ENCODE measurements at places on chromosomes 2 and 18. TPM values are rescaled to one million over a fixed set of nuclear protein-coding genes. Genes with fewer than 3 reads are reported as not detected.
A peak's percentile ranks its signal among the peaks of the same experiment; 100 is the strongest.

- DNase-seq: peak; percentile 22
- no peak overlapping the region for H3K4me3 ChIP-seq
- H3K36me3 ChIP-seq: no peaks in the 10 kb centered on the region
- no peak overlapping the region for H3K27ac ChIP-seq
- H3K4me1 ChIP-seq: no peaks in the 10 kb centered on the region
Observed at GRCh38 chr2:198374375-198375082, 570.1 kb downstream of the PLCL1 start.

GRCh38 chr2:106536490-106536889 is 49.3 kb downstream of the CD8B2 start:
- no peaks in the 10 kb centered on the region for H3K27me3 ChIP-seq
- no peak overlapping the region for H3K27ac ChIP-seq
- H3K36me3 ChIP-seq: no peaks in the 10 kb centered on the region

DNA sequence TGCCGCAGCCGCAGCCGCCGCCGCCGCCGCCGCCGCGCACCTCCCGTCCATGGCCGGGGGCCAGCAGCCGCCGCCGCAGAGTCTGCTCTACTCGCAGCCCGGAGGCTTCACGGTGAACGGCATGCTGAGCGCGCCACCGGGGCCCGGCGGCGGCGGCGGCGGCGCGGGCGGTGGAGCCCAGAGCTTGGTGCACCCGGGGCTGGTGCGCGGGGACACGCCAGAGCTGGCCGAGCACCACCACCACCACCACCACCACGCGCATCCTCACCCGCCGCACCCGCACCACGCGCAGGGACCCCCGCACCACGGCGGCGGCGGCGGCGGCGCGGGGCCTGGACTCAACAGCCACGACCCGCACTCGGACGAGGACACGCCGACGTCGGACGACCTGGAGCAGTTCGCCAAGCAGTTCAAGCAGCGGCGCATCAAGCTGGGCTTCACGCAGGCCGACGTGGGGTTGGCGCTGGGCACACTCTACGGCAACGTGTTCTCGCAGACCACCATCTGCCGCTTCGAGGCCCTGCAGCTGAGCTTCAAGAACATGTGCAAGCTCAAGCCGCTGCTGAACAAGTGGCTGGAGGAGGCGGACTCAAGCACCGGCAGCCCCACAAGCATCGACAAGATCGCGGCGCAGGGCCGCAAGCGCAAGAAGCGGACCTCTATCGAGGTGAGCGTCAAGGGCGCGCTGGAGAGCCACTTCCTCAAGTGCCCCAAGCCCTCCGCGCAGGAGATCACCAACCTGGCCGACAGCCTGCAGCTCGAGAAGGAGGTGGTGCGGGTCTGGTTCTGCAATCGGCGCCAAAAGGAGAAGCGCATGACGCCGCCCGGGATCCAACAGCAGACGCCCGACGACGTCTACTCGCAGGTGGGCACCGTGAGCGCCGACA is 2.4 kb downstream of the POU3F3 start:
- peak overlapping the region; percentile 23 for H3K4me3 ChIP-seq
- peaks cover 44% of the 10 kb centered on the region for H3K4me1 ChIP-seq
- DNase-seq: no peak
- no peak overlapping the region for H3K27ac ChIP-seq

DNA sequence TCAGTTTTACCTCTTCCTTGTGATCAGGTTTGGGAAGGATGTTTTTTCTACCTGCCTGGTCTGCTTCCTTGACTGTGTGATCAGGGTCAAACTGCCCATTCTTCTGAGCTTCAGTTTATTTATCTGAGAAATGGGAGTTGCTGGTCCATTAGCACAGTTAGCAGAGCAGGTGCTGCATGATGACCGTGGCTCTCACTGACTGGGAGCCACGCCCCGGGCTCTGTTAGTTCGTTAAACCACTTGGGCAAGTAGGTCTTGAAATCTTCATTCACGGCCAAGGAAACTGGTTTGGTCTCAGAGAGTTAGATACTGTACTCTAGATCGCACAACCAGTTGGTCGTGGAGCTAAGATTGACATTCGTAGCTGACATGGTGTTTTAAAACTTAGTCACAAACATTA is 41.7 kb downstream of the INPP5D start:
- no peaks in the 10 kb centered on the region for H3K27me3 ChIP-seq
- no peaks in the 10 kb centered on the region for H3K36me3 ChIP-seq
- no peaks in the 10 kb centered on the region for H3K4me1 ChIP-seq
- H3K4me3 ChIP-seq: no peak overlapping the region
- H3K27ac ChIP-seq: no peak overlapping the region

GRCh38 chr2:207215308-207215707 is 49.6 kb upstream of the KLF7 start:
- no peaks in the 10 kb centered on the region for H3K4me1 ChIP-seq
- H3K36me3 ChIP-seq: no peaks in the 10 kb centered on the region
- H3K27ac ChIP-seq: no peak overlapping the region

DNA sequence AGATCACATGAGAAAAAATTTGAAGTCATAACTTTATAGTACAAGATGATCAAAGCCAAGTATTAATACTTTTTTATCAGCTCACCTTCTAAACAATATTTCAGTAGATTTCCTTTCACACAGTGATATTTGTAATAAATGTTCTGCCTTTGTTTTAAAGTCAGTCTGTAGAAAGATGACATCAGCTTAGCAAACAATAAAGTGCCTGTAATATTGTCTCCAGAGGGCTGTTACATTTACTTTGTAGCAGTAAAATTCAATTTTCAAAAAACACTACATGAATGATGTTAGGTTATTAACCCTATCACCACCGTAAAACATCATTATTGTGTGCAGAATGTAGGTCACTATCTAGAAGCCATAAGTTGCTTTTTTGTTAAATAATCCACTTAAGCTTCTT is 49.6 kb downstream of the ZEB2 start:
- H3K27ac ChIP-seq: no peak overlapping the region
- H3K4me3 ChIP-seq: no peak overlapping the region
- peaks cover 2% of the 10 kb centered on the region for H3K36me3 ChIP-seq
- H3K27me3 ChIP-seq: no peaks in the 10 kb centered on the region
- peaks cover 19% of the 10 kb centered on the region for H3K4me1 ChIP-seq

GRCh38 chr2:12493031-12493513 is 223.7 kb upstream of the TRIB2 start:
- H3K27ac ChIP-seq: no peak overlapping the region
- H3K4me1 ChIP-seq: peaks cover 6% of the 10 kb centered on the region
- DNase-seq: no peak

DNA sequence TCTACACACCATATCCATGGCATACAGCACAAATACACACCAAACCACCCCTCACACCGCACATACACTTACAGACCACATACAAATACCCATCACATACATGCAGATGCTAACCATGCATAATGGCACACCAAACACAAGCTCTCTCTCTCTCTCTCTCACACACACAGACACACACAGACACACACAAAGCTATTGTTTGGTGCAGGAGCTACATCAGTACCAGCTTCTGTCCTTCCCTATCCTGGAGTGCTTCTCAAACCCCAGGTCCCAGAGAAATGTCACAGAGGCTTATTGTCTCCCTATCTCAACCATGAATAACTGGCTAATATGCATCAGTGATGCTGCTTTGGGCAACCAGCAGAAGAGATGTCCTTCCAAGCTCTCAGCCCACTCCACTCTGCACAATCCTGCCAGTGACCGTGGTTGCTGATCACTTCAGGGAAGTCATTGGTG is 36.5 kb upstream of the ST3GAL5 start:
- H3K4me3 ChIP-seq: no peak overlapping the region
- no peaks in the 10 kb centered on the region for H3K27me3 ChIP-seq
- no peaks in the 10 kb centered on the region for H3K4me1 ChIP-seq
- no peak for DNase-seq
- no peaks in the 10 kb centered on the region for H3K36me3 ChIP-seq
- H3K27ac ChIP-seq: no peak overlapping the region

- H3K27me3 ChIP-seq: no peaks in the 10 kb centered on the region
- no peak for DNase-seq
- no peaks in the 10 kb centered on the region for H3K4me1 ChIP-seq
- H3K36me3 ChIP-seq: no peaks in the 10 kb centered on the region
- H3K27ac ChIP-seq: no peak overlapping the region
Observed at GRCh38 chr2:104772996-104773395, 80.9 kb upstream of the POU3F3 start.

- H3K4me1 ChIP-seq: peaks cover 11% of the 10 kb centered on the region
- H3K36me3 ChIP-seq: peaks cover 3% of the 10 kb centered on the region
- no peaks in the 10 kb centered on the region for H3K27me3 ChIP-seq
- peak; percentile 79 for DNase-seq
- peak overlapping the region; percentile 32 for H3K4me3 ChIP-seq
Observed at GRCh38 chr2:96839293-96839874, 4.4 kb downstream of the ANKRD23 start.

DNA sequence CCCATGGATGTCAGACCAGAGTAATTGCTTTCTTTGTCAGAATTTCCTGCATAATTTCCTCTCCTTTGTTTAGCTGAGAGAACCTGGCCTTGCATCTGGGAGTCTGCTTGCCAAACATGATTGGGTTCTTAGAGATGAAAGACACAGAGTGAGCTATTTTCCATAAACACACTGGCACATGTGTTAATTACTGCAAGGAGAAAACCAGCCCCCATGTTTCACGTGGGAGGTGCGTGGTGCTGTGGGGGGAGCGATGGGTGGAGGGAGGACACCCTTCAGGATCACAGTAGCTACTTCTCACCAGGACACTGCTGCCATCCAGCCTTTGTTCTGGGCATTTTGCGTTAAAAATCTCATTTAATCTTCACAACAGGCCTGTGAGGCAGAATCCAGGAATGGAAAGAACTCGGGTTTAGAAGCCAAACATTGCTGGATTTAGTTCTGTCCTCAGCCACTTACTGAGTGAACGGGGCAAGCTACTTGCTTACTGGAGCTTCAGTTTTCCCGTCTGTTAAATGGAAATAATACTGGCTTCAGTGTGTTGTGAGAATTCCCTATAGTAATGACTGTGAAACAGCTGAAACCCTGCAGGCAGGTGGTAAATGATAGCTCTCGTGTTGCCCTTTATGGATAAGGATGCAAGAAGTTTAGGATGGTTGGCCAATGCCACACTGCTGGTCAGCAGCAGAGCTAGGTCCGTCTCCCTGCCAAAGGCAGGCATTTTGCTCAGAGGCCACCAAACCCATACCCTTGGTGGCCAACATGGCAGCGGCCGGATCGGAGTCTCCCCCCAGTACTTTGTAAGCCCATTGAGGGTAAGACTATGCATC is 100.1 kb upstream of the ASAP2 start:
- H3K27ac ChIP-seq: peak overlapping the region; percentile 82
- no peak overlapping the region for H3K4me3 ChIP-seq
- H3K36me3 ChIP-seq: no peaks in the 10 kb centered on the region
- H3K27me3 ChIP-seq: no peaks in the 10 kb centered on the region
- peaks cover 33% of the 10 kb centered on the region for H3K4me1 ChIP-seq

The CAPN14 gene
- total RNA-seq: 0.15 TPM

DNA sequence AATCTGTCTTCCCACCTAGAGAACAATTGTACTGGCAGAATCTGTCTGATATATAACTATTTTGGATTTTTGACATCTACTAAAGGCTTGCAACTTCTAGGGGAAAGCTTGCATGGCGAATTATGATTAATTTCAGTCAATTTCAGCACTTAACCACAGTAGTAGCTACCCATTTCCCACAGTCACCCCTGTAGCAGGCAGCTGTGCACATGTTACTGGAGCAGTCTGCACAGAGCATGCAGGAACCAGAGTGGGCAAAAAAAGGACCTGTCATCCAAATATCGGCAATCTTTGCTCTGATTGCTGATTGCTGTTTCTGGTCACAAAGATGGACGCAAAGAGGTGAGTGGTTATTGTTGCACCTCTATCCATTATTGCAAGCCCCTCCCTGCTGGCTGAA is 473.3 kb downstream of the SPAG16 start:
- H3K27me3 ChIP-seq: no peaks in the 10 kb centered on the region
- no peak for DNase-seq
- H3K27ac ChIP-seq: no peak overlapping the region
- no peaks in the 10 kb centered on the region for H3K4me1 ChIP-seq
- H3K36me3 ChIP-seq: no peaks in the 10 kb centered on the region

The TMEM178A gene
- 10.5 TPM for total RNA-seq

GRCh38 chr2:150885774-150886386 is 375.8 kb downstream of the RBM43 start:
- H3K4me3 ChIP-seq: no peak overlapping the region
- H3K27me3 ChIP-seq: no peaks in the 10 kb centered on the region
- H3K27ac ChIP-seq: no peak overlapping the region
- H3K4me1 ChIP-seq: no peaks in the 10 kb centered on the region

GRCh38 chr2:214380681-214381080 is 30.2 kb upstream of the VWC2L start:
- H3K27me3 ChIP-seq: no peaks in the 10 kb centered on the region
- no peak overlapping the region for H3K27ac ChIP-seq
- no peaks in the 10 kb centered on the region for H3K36me3 ChIP-seq
- H3K4me3 ChIP-seq: no peak overlapping the region
- H3K4me1 ChIP-seq: no peaks in the 10 kb centered on the region
- DNase-seq: no peak

The MARS2 gene
- 4.4 TPM for total RNA-seq

The TMEM247 gene
- total RNA-seq: not detected

DNA sequence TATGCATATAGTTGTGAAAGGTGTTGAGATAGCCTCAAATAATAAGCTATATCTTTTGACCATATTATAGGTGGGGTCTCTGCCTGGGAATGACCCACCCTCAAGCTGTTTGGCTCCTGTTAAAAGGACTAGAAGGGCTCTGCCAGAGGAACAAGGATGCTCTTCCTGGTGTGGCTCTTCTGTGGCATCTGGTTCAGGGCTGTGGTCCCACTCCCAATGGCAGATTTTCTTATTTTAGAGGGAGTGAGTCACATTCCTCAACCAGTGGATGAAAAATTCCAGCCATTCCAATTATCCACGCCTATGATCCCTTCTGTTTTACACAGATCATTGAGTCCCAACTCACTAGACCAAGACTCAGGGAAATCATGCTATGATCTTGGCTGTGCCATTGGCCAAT is 119.9 kb downstream of the PARD3B start:
- no peaks in the 10 kb centered on the region for H3K36me3 ChIP-seq
- H3K4me1 ChIP-seq: peaks cover 14% of the 10 kb centered on the region
- no peak for DNase-seq
- no peak overlapping the region for H3K4me3 ChIP-seq
- H3K27ac ChIP-seq: peak overlapping the region; percentile 50

DNA sequence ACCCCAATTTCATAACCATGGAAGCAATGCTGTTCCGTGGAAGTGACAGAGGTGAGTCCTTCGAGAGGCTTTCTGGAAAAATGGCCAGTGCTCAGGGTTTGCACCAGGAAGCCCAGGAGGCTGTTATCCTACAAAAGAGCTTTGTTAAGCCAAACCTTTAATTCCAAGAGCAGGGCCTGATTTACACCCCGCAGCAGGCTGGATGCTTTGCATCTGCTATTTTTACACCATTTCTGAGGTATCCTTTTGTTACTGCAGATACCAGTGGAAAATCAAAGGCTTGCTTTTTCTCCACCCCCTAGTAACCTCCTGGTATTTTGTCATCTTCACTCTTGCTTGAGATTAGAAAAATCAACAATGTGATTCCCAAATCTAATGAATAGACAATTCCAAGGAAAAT is 380.6 kb downstream of the SOX11 start:
- no peaks in the 10 kb centered on the region for H3K4me1 ChIP-seq
- H3K36me3 ChIP-seq: no peaks in the 10 kb centered on the region
- H3K27me3 ChIP-seq: no peaks in the 10 kb centered on the region
- DNase-seq: no peak

GRCh38 chr2:234550056-234550455 is 53.2 kb upstream of the ARL4C start:
- DNase-seq: no peak
- H3K36me3 ChIP-seq: no peaks in the 10 kb centered on the region
- no peaks in the 10 kb centered on the region for H3K27me3 ChIP-seq
- no peaks in the 10 kb centered on the region for H3K4me1 ChIP-seq
- no peak overlapping the region for H3K27ac ChIP-seq

The PTRHD1 gene
- 37.7 TPM for total RNA-seq

- DNase-seq: no peak
- H3K36me3 ChIP-seq: no peaks in the 10 kb centered on the region
- H3K4me3 ChIP-seq: no peak overlapping the region
- H3K27me3 ChIP-seq: no peaks in the 10 kb centered on the region
- no peak overlapping the region for H3K27ac ChIP-seq
Observed at GRCh38 chr18:3840766-3841165, 390.8 kb downstream of the TGIF1 start.

The LANCL1 gene
- total RNA-seq: 33.0 TPM

The GBX2 gene
- not detected for total RNA-seq

All from upper lobe of left lung (tissue), 6 donors.